ENCODE measurements at places on chromosomes 2 and 18.

DNA sequence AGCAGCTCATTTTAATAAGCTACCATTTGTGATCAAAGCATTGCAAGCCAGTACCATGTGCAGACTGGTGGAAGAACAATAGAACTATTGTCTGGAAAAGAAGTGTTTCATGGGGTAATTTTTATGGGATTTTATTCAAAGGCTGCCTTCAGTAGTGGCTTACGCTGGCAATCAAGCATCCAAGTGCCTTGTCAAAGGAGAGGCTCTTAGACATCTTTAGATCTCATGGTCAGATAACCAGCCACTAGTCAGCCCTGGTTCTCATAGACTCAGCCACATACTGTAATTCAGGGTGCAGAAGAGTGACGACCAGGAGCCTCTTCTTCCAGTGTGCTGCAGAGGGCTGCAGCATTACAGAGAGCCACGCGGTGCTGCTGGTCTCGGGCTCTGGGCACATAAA lies 98.5 kb upstream of the NOSTRIN start:
- DNase-seq, result no peak

DNA sequence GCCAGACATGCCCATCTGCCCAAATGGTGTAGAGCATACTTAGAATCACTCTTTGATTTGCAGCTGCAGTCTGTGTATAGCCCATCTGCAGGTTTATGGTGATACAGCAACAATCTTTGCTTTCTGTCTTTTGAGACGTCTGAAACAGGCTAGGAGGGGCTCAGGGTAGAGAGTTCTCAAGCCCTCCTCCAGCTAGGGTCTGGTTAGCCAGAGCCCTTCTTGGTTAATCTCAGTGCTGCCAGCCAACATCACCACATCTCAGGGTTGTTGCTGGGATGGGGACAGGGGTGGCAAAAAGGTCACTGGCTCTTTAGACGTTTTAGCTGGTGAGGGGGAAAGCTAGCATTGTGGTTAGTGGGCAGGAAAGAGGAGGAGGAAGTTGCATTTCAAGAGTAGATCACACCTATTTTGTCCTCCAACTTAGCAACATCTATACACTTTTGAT lies 136.6 kb upstream of the ACAA2 start:
- peak; percentile 6 for DNase-seq

DNA sequence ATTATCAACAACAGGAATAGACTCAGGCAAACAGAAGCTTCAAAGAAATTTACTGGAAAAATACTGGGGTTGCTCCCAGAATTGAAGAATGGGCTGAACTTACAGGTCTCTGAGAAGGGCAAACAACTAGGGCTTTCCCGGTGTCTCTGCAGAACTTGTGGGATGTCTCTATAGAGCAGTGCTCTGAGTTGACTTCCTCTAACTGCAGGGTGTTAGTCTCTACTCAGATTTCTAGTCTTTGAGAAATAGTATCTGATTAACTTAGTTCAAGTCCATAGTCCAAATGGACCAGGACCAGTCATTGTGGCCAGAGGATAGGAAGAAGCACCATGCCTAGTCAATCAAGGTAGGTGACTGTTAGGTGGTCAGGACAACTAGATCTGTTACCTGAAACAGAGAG lies 45.8 kb downstream of the LIMS1 start:
- DNase-seq, result no peak

DNA sequence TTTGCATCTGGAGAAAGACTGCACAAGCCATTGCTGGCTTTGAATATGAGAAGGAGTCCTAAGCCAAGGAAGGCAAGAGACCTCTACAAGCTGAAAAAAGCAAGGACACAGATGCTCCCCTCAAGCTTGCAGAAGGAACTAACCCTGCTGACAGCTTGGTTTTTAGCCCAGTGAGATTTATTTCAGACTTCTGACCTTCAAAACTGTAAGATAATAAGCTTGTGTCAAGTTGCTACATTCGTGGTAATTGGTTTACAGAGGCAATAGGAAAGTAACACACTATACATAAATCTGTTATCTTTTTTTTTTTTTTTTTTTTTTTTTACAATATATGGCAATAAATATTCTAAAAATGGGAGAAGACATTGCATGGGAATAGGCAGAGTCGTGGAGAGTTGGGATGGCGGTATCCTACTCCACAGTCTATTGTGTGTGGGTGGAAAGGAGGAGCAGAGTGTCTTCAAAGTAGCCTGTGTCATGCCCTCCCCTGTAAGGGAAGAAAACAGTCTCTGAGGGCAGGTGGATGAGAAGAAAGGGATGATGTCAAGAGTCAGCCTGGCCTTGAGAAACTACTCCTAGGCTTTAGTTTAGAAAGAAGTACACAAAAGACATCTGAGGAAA lies 196.9 kb downstream of the THSD7B start:
- no peak for DNase-seq

DNA sequence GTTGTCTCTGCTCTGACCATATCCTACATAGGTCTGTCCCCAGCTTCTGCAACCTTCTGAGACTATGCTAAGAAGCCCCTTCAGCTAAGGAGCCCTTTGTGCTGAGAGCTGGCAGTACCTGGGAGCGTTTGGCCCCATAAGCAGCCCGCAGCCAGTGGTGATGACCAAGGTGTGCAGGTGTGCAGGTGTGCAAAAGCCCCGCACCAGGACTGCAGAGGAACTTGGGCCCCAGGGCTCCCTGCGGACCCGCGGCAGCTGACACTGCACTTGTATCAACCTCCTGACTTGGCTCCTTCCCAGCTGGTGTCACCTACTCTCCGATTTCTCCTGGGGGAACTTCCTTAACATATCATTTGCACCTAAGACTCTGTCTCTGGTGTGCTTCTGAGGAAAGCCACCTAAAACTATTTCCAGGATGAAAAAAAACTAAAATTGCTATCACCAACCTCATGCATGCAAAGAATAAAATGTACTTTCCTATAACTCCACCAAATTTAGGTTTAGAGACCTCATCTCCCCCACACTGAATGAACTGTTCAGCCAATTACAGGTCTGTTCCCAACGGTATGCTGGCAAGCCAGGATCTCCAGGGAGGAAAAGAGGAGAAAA lies 16.1 kb upstream of the GNAL start:
- no peak for DNase-seq

- no peak for DNase-seq
These were observed 106.0 kb upstream of the MAP3K20 start for GRCh38 chr2:172969609-172970008.

- no peak for DNase-seq
These were observed 34.4 kb upstream of the ACADL start for GRCh38 chr2:210259687-210260086.

DNA sequence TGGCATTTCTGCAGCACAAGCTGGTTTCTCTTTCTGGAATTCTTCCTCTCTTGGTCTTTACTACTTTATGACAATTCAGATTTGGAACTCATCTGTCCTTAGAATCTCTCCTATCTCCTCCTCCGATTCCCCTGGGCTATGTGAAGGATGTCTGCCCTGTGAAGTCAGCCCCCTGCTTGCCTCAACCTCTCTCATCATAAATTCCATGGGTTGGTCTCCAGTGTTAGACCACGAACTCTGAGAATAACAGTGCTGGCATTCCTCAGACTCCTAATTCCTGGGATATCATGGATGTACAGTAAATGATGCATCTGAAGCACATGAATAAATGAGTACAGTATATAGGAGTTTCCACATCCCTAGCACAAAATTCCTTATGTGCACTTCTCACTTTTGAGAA lies 21.0 kb upstream of the CYRIA start:
- no peak for DNase-seq

GRCh38 chr18:25685088-25685487 lies 333.1 kb upstream of the ZNF521 start:
- no peak for DNase-seq

DNA sequence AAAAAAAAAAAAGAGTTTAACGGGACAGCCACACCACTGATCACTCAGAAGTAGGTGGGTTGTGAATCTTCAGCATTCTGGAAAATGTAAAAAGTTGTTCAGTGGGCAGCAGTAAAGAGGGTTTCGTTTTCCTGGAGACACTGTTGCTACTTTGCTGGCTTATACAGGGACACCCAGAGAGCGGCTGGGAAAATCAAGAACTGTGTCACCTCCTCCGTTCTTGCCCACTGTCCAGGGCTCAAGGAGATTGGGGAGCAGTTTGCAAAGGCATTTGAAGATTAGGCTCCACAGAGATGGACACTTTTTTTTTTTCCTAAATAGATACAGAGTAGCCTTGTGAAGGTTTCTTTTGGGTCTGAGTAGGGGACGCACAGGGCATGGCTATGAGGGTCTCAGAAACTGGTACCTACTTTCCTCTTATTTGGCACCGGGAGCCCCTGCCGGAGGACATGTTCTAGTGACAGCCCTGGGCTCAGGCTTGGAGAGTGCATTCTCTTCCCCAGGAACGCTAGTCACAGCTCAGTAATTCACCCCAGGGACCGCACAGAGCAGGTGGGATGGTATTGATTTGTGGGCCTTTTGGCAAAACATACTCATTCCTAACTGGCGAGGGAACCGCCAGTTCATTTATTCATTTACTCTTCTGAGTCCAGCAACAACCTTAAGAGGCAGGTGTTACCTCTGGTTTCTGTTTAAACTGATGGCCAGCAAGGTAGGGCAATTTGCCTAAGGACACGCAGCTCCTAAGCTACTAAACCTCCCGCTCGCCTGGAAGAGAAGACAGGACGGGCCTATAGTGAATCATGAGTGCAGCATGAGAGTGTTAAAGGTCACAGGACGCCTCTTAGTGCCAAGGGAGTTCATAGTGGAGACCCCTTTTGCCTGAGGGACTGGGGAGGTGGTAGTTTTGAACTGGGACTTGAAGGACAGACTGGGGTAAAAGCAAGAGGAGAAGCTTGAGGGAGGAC lies 53.1 kb downstream of the HPCAL1 start:
- no peak for DNase-seq
